ENCODE measurements at places on chromosomes 1 and 21. TPM values are rescaled to one million over a fixed set of nuclear protein-coding genes. Genes with fewer than 3 reads are reported as not detected.

GRCh38 chr1:80248886-80249285 lies 1242.4 kb upstream of the ADGRL4 start:
- H3K4me1 ChIP-seq: no peaks in the 10 kb centered on the region
- H3K4me3 ChIP-seq: no peak overlapping the region
- no peaks in the 10 kb centered on the region for H3K36me3 ChIP-seq
- H3K27ac ChIP-seq: no peak overlapping the region
- H3K27me3 ChIP-seq: no peaks in the 10 kb centered on the region
- no peak for DNase-seq

DNA sequence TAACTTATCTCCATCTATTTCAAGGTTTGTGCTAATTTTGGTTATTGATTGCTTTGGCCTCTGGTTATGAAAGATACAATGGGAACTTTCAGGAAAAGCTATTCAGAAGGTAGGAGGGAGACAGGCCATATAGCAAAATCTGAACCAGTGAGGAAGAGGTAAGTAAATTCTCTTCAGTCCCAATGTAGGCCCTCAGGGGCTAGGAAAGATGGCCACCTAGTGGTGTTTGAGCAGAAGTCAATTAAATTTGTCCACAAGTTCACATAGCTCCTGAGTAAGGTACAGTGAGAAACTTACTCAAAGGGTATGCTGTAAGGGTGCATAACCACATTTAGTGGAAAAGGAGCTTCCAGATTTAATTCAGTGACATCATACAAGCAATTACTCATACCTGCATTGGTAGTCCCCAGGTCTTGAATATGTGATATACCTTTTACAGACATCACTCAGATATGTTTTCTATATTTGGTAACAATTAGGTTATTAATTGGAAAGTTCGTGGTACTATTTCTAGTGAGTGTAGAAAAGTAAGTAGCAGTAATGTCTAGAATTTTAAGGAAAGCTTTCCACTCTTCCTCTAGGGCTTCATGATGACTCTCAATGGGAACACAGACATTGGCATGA lies 21.4 kb upstream of the FMO1 start:
- H3K4me1 ChIP-seq: peaks cover 12% of the 10 kb centered on the region
- peaks cover 1% of the 10 kb centered on the region for H3K27me3 ChIP-seq
- H3K36me3 ChIP-seq: no peaks in the 10 kb centered on the region
- H3K4me3 ChIP-seq: no peak overlapping the region
- no peak overlapping the region for H3K27ac ChIP-seq

DNA sequence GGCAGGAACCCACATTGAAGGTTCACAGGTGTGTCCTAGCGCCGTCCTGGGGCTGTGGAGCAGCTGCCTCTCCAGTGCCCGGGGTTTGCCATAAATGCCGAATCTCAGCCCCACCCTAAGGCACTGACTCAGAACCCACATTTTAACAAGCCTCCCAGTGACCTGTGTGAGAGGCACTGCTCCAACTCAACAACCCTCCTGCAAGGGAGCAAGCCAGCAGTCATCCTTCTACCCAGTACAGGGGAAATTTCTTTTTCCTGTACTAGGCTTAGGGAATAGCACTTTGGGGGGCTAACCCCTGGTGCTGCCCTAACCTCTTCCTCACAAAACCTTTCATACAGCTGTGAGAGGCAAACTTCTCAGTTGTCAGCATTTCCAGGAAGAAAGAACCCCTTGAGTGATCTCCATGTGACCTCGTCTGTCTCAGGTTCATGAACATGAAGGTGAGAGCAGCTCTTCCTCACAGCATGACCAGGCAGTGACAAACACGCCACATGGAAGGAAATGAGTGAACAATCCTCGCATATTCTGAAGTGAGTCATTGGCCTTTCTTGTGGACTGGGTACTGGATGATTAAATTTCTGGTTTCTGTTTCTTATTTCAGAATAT lies 11.4 kb upstream of the BCAR3 start:
- no peak overlapping the region for H3K27ac ChIP-seq
- H3K27me3 ChIP-seq: peaks cover 2% of the 10 kb centered on the region
- no peak for DNase-seq
- H3K36me3 ChIP-seq: no peaks in the 10 kb centered on the region

- H3K4me1 ChIP-seq: peaks cover 16% of the 10 kb centered on the region
- no peak for DNase-seq
- H3K4me3 ChIP-seq: no peak overlapping the region
- H3K27me3 ChIP-seq: peaks cover 4% of the 10 kb centered on the region
- H3K27ac ChIP-seq: peak overlapping the region; percentile 83
- peaks cover under 1% of the 10 kb centered on the region for H3K36me3 ChIP-seq
Observed at GRCh38 chr1:224203243-224204016, 20.4 kb downstream of the DEGS1 start.

GRCh38 chr1:25664357-25665199 lies 48.0 kb downstream of the MAN1C1 start:
- DNase-seq: no peak
- H3K36me3 ChIP-seq: no peaks in the 10 kb centered on the region
- no peak overlapping the region for H3K27ac ChIP-seq
- no peak overlapping the region for H3K4me3 ChIP-seq
- peaks cover 4% of the 10 kb centered on the region for H3K4me1 ChIP-seq

DNA sequence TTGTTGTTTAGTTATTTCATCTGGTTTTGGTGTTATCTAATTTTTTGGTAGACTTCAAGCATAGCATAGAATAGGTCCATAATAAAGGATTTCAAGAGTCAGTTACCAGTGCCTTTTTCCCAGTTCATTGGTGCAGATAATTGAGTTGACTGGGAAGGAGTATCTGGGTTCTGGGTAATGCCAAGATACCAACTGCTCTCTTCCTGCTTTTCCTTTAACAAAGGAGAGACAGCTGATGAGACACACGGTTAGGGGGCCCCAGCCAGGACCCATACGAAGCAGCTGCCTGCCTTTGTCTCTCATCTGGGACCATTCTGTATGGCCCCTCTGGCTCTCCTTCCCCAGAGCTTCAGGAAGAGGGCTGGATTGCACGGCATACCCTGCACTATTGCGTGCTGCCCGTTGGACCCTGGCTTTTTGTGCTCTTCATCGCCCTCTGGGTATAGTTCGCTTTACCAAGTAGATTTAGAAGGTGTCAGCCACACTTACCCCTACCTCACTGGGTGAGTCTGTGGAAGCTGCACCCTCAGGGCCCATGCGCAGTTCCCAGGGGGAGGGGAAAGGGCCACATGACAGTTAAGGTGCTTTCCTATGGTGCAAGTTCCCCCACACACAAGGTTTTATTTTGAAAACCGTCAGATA lies 7.0 kb downstream of the NAV1 start:
- peaks cover 27% of the 10 kb centered on the region for H3K4me1 ChIP-seq
- H3K36me3 ChIP-seq: no peaks in the 10 kb centered on the region
- peaks cover 3% of the 10 kb centered on the region for H3K27me3 ChIP-seq
- H3K4me3 ChIP-seq: no peak overlapping the region
- H3K27ac ChIP-seq: no peak overlapping the region

DNA sequence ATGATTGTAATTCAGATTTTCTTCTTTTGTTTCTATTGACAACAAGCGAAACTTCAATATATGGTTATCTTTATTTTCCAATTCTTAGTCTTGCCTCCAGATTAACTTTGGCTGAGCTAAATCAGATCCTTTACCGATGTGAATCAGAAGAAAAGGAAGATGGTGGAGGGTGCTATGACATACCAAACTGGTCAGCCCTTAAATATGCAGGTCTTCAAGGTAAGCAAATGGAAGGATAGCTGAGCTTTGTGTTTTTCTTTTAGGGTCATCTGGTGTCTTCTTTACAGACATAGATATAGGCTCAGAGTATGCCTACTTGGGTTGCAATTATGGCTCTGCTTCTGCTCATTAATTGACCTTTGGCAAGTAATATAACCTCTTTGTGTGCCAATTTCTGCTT lies 37.7 kb downstream of the AGL start:
- H3K36me3 ChIP-seq: no peaks in the 10 kb centered on the region
- H3K4me1 ChIP-seq: no peaks in the 10 kb centered on the region
- no peaks in the 10 kb centered on the region for H3K27me3 ChIP-seq
- H3K27ac ChIP-seq: no peak overlapping the region

- no peaks in the 10 kb centered on the region for H3K36me3 ChIP-seq
- H3K4me3 ChIP-seq: no peak overlapping the region
- H3K27ac ChIP-seq: no peak overlapping the region
Observed at GRCh38 chr1:164308101-164308500, 250.9 kb upstream of the PBX1 start.

GRCh38 chr1:202968895-202969295 lies 1.8 kb upstream of the CYB5R1 start:
- no peak for DNase-seq
- no peaks in the 10 kb centered on the region for H3K36me3 ChIP-seq
- H3K27me3 ChIP-seq: no peaks in the 10 kb centered on the region
- H3K27ac ChIP-seq: no peak overlapping the region
- H3K4me1 ChIP-seq: peaks cover 21% of the 10 kb centered on the region

GRCh38 chr1:193456811-193457280 lies 270.4 kb upstream of the B3GALT2 start:
- H3K27me3 ChIP-seq: no peaks in the 10 kb centered on the region
- no peaks in the 10 kb centered on the region for H3K36me3 ChIP-seq
- H3K4me1 ChIP-seq: no peaks in the 10 kb centered on the region
- no peak overlapping the region for H3K4me3 ChIP-seq

DNA sequence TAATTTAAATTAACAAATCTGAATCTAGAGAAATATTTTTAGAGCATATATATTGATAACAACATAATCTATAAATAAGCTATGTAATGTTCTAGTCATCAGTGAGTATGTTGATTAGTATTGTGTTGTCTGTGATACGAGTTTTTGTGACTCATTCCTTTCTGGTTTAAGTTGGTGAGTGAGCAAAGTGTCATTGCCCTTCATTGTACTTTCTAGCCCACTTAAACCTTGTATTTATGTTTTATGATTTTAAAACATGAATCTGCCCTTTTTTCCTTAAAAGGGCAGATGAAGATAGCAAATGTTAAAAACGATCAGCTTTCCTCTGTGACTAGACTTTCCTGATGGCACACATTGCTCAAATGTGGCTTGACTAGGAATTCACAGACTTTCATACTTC lies 38.5 kb downstream of the MACO1 start:
- no peaks in the 10 kb centered on the region for H3K36me3 ChIP-seq
- no peak overlapping the region for H3K27ac ChIP-seq
- no peak overlapping the region for H3K4me3 ChIP-seq
- H3K27me3 ChIP-seq: peaks cover 3% of the 10 kb centered on the region
- DNase-seq: no peak

TFB2M gene
- 6.5 TPM for total RNA-seq

TM2D1 gene
- 21.1 TPM for total RNA-seq

ZNF695 gene
- 7.9 TPM for total RNA-seq

All from glutamatergic neuron (in vitro differentiated cells).